H9 (cell line): ENCODE measurements at places on chromosomes 1 and 21. TPM values are rescaled to one million over a fixed set of nuclear protein-coding genes. Genes with fewer than 3 reads are reported as not detected.

The AGPAT3 gene
- 13.0 TPM in 2 replicates for total RNA-seq

The CFAP141 gene
- not detected in 2 replicates for total RNA-seq

- no peak for DNase-seq
These were observed 72.1 kb downstream of the TNFSF18 start for GRCh38 chr1:172978595-172978994.

- DNase-seq: peak; percentile 75
These were observed 25.1 kb upstream of the TMEM222 start for GRCh38 chr1:27296773-27297291.

The RHEX gene
- total RNA-seq: not detected in 2 replicates

DNA sequence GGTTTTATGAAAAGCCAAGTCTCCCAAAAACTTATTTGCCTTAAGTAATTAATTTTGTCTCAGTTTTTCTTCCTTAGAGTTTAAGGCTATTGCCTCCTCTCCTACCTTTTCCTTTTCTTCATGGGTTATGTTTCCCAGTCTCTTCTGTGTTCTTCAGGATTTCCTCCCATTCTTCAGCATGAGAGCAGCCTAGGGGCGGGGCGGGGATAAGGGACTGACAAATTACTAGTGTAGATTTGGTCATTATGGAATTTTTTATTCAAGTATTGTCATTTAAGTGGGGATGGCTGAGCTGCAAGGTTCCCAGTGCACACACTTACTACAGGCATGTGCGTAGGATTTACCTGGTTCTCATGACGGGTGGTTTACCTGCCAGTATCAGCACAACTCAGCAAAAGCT lies 35.2 kb upstream of the PIGV start:
- no peak for DNase-seq

The SDC3 gene
- 24.2 and 25.9 TPM in 2 replicates for total RNA-seq

- peak; percentile 54 for DNase-seq
These were observed 1.3 kb upstream of the PEX10 start for GRCh38 chr1:2413495-2414296.

DNA sequence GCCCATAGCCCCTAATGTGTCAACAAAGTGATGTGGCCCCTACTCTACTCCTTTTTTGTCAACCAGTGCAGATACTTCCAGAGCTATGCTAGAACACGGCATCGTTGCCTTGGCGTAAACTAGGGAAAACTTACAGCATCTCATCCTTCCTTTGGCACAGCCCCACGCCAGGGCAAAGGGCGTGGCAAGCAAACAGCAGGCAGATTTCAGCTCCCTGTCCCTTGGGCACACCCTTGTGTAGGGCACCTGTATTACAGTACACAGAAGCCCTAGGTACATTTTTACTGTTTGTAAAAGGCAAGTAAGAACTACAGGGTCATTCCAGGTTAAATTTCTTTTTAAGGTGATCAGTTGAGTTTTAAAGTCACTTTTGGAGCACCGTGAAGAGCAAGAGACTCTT lies 29.3 kb downstream of the PRDX6 start:
- peak; percentile 64 for DNase-seq

The MR1 gene
- 0.02 and 0.07 TPM in 2 replicates for total RNA-seq

DNA sequence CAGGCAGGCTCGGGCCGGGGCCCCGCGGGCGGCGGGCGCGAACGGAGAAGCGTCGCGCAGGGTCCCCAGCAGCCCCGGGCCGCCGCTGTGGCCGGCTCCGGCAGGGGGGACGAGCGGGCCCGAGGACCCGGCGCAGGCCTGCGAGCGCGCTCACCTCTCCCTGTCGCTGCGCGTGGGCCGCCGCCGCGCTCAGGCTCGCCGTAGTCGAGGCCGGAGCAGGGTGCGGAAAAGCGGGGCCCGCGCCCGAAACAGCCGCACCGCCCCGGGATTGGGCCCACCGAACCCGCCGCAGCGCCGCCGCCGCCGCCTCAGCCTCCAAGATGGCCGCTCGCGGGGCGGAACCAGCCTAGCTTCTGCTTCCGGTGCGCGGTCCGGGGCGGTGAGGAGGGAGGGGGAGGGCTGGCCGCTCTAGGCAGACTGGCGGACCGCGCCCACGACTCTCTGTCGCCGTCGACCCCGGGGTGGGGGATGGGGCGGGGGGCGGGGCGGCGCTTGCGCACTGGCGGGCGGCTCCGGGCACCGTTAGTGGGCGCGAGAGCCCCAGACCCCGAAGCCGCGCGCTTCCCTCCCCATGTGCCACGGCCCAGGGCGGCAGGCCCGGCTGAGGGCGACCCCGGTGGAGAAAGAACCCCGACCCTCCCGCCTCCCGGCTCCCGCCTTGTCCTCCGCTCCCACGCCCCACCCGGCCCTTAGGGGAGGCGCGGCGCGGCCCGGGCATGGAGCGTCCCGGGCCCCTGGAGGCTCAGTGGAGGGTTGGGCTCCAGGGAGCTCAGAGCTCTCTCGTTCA lies at the start of gene UBE2J2:
TSS of gene UBE2J2 (minus strand) at position 343 of the 787 bp plus-strand sequence. CDS start 5,862 bp downstream, outside the sequence.
- DNase-seq: peak; percentile 93

The KIF17 gene
- total RNA-seq: 3.4 and 5.1 TPM in 2 replicates

GRCh38 chr1:184258525-184258924 lies 128.3 kb upstream of the C1orf21 start:
- no peak for DNase-seq

- DNase-seq: peak; percentile 81
These were observed 23.9 kb downstream of the MEF2D start for GRCh38 chr1:156476501-156477298.

The SEMA4A gene
- 11.1 and 11.8 TPM in 2 replicates for total RNA-seq

DNA sequence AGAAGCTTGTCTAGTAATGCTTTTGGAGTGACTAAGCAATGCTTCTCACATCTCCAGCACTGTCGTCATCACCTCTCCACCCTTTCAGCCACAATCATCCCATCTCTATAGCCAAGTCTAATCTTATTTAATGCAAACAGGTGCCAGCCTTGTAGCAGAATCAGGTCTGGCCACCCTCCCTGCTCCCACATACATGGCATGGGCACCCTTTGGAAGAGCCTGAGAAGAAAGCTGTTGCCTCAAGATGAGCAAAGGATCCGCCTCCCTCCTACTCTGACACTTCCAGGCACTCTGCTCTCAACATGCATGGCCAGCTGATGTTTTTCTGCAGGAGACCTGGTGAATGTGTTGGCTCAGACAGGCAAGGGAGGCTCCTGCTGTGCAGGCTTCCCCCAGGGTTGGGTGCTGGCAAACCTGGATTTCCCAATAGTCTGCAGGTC lies 113.1 kb upstream of the GRIK3 start:
- no peak for DNase-seq

The MROH7 gene
- total RNA-seq: 0.09 TPM in 1 of 2 replicates, not detected in the other

The ST7L gene
- 15.4 and 16.0 TPM in 2 replicates for total RNA-seq

The TEDDM1 gene
- total RNA-seq: not detected in 2 replicates
